ENCODE measurements at places on chromosomes 2 and 18. TPM values are rescaled to one million over a fixed set of nuclear protein-coding genes. Genes with fewer than 3 reads are reported as not detected.
A peak's percentile ranks its signal among the peaks of the same experiment; 100 is the strongest.

- no peak for DNase-seq
These were observed 363.0 kb downstream of the FSIP2 start for GRCh38 chr2:186101616-186102015.

- no peak for DNase-seq
These were observed 522 bp downstream of the MBD1 start for GRCh38 chr18:50280707-50281294.

- no peak for DNase-seq
These were observed 5.0 kb downstream of the SFTPB start for GRCh38 chr2:85662899-85663593.

DNA sequence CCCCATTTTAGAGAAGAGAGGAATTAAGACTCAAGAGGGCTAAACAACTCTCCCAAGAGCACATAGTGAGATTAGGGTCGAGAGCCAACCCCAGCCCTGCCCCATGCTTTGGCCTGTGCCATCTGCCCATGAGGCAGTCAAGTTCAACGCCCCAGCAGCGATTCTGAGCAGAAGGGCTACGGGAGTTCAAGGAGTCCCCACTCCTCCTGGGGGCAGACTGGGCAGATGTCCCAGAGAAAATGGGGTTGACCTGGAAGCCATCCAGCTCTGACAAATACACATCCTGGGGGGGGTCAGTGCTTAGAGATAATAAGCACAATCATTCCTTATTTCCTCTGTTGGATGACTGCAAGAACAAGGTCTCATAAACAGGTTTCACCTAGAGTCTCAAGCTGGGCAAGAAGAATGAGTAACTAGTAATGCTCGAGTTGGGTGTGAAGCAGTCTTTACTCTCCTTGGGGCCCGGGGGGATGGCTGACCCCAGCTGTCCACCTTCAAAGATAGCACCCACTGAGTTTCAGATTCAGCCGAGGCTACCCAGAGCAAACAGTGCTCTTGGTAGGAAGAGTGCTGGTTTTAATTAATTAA lies 716.4 kb downstream of the RNF144A start:
- DNase-seq, result no peak

DNA sequence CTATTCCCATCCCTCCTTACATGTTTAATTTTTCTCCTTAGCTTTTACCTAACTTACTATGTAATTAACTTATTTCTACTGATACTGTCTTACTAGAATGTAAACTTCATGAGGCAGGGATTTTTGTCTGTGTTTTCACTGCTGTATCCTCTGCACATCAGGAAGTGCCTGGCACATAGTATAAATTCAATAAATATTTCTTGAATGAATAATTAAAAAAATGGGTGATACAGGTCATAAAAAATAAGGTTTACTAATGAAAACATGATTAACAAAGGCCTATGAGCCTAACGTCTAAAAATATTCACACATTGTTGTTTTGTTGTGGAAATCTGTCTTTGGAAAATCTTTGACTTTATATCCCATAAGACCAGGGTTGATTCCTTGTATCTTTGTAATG lies 4.5 kb downstream of the RBKS start:
- DNase-seq, result no peak

Gene AKAIN1
- 0.41 TPM for polyA plus RNA-seq

GRCh38 chr2:121479882-121480522 lies 50.7 kb upstream of the RNU4ATAC start:
- DNase-seq, result no peak

Gene DPYSL5
- polyA plus RNA-seq, result 0.43 TPM

Gene IL1RL1
- polyA plus RNA-seq, result 7.3 TPM

DNA sequence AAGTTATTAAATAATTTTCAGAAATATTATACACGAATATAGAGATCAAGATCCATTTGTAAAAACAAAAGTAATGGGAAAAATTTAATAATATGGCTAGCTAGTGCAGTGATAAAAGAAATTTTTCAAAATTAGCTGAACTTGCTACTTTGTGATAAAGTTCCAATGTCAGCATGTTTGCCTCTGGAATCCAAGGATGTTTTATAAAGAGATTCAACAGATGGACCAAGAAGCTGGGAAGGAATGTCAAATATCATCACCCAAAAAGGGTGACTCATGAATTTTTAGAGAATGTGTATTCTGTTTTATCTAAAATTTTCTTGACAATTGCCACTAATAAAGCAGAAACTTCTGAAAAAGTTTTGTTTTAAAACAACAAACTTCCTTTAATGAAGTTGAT lies 95.3 kb downstream of the FSIP2 start:
- DNase-seq, result no peak

DNA sequence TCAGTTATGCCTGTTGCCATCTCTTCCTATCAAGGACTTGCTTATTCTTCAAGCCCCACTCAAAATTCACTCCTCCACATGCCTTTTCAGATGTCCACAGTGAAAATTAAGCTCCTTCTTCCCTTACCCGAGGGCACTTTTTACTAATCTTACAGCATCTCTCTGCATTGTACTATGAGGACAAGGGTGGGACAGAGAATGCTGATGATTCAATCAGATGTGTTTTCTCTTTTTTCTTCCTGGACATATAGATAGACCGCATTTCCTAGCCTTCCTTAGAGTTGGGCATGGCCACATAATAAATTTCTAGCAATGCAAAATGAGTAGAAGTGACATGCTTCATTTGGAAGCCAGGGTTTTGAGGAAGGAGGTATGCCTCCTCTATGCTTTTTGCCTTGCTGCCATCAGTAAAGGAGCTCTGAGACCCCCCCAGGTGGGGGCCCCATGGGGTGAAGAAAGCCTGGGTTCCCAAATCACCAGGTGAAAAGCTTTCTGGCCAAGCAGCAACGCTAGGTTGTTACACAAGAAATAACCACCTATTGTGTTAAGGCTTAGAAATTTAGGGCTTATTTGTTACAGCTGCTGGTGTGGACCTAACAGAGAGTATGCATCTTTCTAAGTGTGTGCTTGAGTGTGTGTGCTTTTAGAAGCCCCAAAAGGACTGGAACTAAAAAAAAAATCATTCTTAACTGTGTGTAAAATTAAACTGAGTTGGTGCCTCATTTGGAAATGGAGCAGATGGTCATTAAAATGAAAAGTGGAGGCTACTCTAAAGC lies 424.5 kb downstream of the STK39 start:
- no peak for DNase-seq

Gene CDCA7
- 2.4 TPM for polyA plus RNA-seq

- peak; percentile 69 for DNase-seq
These were observed 59.5 kb upstream of the SP3 start for GRCh38 chr2:174024524-174025270.

GRCh38 chr2:102290594-102290993 lies 20.8 kb upstream of the IL1RL1 start:
- no peak for DNase-seq

DNA sequence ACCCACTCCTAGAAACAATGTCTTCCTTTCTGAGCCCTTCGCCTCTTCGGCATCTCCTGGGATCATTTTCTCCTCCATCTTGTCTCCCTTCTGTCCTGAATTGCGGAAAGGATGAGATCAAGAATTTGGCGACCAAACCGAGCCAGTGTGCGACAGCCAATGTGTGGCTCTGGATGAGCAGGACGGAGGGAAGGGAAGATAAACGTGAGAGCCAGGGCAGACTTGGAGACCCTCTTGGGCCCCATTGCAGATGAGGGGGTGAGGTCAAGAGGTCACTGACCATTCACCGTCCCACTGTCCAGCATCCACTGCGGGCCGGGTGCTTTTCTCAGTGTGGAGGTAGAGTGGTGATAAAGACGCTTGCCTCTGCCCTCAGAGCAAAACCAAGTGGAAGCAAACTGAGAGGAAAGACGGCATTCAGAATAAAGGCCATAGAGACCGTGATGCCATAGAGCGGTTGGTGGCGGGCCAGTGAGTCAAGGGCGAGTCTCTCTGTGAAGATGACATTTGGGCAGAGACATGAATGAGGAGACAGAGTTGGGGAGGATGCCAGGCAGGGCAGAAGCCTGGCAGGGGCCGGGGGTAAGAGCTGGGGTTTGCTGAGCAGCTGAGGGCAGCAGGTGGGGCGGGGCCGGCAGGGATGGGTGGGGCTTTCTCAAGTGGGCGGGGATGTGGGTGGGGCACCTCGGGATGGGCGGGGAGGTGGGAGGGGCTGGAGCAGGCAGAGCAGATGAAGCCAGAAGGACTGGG lies 55.6 kb downstream of the ACAA2 start:
- no peak for DNase-seq

Gene LYPD1
- 0.46 TPM for polyA plus RNA-seq

DNA sequence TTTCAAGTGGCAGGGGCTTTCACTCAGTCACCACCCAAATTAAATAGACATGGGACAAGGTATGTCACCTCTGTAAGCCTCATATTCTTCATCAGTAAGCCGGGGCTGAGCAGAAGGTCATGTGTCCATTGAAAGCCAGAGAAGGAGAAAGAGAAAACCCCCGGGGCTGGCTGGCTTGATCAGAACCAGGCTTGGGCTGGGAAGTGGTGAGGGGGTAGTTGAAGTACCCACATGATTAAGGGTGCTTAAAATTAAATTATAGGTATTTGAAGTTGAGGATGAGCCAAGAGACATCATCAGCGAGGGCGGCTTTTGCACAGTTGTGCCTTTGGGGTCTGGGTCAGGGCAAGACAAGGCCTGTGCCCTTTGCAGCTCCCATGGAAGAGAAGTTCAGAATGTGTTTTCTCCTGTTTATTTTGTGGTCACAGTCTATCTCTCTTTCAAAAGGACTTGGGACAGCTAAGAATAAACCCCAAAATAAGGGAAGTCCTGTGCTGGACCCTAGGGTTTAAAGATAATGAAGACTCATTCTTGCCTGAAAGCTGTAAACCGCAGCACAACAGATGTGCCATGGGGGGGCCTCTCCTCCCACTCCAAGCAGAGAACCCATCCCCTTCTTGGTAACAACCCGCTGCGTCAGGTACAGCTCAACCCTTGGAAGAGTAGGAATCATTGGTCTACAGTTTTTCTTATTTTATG lies 10.7 kb downstream of the DBI start:
- no peak for DNase-seq

DNA sequence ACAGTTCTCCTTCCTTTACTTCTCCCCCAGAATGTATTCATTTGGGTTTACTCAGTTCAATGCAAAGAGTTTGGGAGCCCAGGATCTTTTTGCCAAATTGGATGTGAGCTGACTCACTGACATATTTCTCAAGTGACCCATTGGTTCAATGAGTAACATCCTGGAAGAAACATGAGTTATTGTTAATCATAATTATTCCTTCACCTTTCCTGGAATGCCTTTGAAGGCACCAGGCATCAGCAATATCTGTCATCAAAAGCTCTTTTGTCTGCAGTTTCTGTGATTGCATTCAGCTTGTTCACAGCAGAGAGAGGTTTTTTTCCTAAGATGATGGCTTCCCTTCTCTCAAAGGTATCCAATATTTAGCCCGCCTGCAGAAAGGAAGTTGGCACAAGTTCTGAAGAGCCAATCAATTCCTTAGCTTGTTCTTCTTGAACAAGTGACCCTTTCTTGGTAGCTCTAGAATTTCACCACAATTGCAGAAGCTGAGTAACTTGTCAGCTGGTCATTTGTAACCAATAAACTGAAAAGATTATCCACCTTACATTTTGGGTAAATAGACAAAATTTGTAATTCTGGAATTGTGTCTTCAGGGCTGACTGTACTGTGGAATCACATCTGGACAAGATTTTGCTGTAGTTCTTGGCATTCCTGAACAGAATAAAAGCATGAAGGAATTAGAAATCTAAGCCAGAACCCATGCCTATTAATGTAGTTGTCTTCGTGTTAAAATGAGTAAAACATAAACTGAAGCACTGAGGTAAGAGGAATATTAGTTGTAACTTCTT lies 72.2 kb upstream of the TMEM17 start:
- DNase-seq, result no peak

Gene LIPG
- 0.85 TPM for polyA plus RNA-seq

DNA sequence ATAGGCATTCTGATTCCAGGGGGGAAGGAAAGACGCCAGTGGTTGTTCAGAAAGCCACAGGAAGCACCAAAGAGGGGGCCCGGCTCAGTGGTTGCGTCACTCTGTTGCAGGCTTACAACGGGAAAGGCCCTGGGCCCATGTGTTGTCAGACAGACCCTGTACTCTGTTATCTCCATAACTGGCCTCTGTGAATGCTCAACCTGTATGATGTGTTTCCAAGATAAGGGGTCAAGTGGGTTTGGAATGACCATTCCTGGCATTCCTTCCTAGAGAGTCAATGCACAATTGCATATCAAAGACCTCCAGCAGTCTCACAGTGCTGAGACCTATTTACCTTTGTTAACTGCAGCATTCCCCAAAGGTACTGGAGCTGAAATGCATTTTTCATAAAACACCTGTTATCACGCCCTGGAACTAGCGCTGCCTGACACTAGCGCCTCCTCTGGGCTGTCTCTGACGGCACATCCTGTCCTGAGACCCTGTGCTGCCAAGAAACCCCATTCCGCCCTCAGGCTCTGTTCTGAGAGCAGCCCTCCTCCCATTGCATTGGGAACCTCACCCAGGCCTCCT lies 13.2 kb upstream of the LRRFIP1 start:
- no peak for DNase-seq

DNA sequence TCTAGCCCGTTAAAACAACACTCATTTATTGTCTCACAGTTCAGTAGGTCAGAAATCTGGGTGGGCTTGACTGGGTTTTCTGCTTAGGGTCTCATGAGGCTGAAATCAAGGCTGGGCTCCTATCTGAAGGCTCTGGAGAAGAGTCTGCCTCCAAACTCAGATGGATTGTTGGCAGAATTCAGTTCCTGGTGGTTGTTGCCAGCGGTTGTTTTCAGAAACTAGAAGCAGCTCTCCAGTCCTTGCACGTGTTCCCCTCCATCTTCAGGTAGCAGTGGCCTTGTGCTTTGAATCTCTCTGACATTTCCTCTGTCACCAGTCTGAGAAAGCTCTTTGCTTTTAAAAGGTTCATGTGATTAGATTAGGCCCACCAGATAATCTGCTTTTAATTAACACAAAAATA lies 20.1 kb upstream of the FN1 start:
- DNase-seq, result no peak

Gene PROC
- 0.43 TPM for polyA plus RNA-seq

Gene CFC1
- polyA plus RNA-seq, result not detected

- DNase-seq, result no peak
These were observed 118.6 kb upstream of the LRATD1 start for GRCh38 chr2:14513903-14514302.

Gene MBD5
- polyA plus RNA-seq, result 16.5 TPM

- DNase-seq, result no peak
These were observed 92.3 kb downstream of the UBE2E3 start for GRCh38 chr2:181072486-181073235.

DNA sequence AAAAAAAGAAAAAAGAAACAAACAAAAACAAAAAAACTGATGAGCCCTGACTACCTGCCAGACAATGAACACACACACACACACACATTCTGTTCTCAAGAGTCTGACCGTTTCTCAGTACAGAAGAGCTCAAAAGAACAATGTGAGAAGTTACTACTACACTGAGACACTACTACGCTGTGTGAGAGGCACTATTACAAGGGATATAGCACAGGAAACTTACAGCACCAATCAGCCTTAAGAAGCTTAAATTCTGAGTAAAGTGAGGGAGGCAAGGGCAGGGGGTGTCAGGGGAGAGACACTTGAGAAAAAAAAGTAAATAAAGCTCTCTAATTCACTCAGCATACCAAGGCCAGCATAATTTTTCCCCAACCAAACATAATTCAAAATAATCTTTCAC lies 32.5 kb downstream of the WDR33 start:
- DNase-seq, result no peak

DNA sequence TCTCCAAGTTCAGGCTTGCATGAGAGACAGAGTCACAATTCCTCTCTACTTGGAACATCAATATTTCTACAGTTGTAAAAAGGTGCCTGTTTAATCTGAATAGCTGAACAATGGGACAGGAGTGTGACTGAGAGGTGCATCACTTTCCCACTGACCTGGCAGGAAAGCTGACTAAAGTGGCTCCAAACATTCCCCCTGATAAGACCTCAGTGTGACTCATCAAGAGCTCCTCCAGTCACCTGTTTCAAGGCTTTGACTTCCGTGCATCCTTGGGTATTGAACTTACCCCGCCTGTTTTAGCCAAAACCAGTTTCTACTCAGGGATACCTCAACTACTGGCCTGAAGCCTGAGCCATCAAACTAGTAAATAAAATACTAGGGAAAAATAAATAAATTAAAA lies 453.9 kb upstream of the DDX18 start:
- DNase-seq, result no peak
